ENCODE measurements at places on chromosomes 12 and 14.
A peak's percentile ranks its signal among the peaks of the same experiment; 100 is the strongest.

DNA sequence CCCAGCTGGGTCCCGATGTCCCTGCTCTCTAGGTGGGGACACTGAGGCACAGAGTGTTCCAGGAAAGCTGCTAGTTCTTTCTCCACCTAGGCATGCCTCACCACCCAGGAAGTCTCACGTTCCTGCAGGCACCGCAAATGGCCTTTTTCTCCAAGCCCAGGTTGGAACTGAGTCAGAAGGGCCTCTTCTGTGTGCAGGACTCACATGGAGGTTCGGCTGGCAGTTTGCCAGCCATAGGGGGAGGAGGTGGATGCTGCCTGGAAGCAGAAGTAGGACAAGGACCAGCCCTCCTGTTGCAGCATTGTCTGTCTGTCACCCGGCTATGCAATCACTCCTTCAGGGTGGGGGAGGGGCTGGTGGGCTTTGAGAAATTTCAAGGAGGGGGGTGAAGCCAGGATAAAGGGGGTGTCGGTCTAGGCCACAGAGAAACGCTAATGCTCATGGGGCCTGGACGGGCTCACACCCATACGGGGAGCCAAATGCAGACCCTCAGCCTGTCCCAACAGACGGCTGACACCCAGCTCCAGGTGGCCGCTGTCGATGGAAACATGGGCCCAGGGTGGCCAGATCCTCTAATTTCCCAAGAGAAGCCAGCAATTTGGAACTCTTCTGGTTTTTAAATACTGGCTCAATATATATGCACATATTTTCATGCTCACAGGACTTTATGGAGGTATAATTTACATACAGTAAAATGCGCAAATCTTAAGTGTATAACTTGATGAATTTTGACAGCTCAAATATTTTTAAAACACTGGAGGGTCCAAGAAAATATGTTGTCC is 120.5 kb downstream of the PHETA1 start:
- no peak for DNase-seq

GRCh38 chr14:51547260-51547659 is 104.5 kb upstream of the FRMD6 start:
- DNase-seq: peak; percentile 70

DNA sequence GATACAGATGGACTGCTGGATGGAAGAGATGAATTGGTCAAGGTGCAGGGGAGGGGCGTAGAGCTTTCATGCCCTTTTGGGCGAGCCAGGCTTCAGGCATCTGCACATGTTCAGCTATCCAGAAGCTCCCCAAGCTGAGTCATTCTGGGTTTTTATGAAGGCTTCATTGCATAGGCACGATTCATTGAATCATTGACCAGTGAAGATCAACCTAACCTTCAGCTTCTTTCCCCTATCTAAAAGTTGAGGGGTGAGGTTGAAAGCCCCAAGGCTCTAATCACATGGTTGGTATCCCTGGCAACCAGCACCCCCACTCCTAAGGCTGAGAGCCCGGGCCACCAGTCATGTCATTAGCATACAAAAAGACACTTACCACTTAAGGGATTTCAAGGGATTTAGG is 36.3 kb downstream of the RPS29 start:
- no peak for DNase-seq

DNA sequence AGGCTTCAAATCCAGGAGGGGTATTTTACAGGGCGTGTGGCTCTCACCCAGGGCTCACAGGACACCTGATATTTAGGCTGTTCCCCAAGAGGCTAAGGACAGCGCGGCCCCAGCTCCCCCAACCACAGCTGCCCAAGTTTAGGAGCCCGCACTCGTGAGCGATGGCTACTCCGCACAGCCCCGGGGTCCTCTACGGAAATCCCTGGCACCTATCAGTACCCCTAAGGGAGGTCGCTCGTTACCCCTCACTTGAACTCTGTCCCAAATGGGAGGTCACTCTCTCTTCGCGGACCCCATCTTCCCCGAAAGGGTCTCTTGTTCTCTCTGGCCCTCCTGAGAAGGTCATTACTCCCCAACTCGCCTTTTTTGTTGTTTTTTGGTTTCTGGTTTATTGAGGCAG is 708 bp upstream of the P2RX4 start:
- DNase-seq: no peak

DNA sequence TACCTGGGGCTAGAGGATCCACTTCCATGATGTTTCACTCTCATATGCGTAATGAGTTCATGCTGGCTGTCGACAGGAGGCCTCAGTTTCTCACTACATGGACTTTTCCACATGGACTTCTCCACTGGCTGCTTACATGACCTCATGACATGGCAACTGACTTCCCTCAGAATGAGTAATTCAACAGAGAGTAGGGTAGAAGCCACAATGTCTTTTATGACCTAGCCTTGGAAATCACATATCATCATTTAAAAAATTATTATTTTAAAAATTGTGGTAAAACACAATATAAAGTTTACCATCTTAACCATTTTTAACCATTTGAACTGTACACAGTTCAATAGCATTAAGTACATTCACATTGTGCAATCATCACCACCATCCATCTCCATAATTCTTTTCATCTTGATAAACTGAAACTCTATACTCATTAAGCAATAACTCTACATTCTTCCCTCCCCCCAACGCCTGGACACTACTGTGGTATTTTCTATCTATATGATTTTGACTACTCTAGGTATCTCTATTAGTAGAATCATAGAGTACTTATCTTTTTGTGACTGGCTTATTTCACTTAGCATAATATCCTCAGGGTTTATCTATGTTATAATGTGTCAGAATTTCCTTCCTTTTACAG is 144.5 kb downstream of the TGFB3 start:
- DNase-seq: no peak

- no peak for DNase-seq
These were observed 102.0 kb downstream of the EGLN3 start for GRCh38 chr14:33848706-33849454.

DNA sequence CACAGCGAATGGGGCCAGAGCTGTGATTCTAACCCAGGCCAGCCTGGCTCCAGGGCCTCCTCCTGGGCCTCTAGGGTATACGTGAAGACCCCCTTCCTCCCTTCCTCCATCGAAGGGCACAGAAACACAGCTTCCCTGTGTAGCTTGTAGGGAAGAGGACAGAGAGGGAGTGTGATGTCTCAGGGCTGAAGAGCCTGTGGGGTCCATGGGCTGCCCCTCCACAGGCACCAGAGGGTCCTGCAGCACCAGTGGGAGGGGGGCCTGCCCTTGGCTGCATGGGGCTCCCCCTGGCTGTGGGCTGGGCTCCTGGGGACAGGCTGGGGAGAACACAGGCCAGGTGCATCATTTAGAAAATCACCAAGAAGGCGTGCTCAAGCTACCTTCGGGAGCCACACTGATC is 178.5 kb downstream of the CALM1 start:
- no peak for DNase-seq

GRCh38 chr14:71651228-71651627 is 281.0 kb upstream of the RGS6 start:
- DNase-seq: no peak

DNA sequence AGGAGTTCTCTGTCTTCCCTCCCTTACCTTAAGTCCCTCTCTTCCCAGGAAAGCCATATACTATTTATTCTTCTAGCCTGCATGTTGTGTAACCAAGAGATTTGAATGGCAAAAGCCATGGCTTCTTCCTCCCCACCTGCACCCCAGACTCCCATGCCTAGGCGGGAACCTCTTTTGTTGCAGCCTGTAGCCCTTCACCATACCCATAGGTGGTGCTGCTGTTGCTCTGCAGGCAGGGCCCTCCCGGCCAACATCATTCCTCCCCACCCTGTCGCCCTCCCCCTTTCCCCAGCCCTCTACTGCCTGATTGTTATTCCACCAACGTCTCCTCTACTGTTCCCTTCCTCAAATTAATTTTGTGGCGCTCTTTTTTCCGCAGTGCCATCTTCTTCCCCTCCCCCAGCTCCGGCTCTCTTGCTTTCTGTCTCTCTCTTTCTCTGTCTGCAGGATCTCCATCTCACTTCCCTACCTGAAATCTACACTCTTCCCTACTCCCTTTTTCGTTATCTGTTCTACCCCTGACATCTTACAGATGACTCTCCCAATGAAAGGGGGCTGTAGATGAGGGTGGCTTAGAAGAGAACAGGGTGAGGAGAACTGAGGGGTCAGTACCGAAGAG is 13.8 kb downstream of the NGDN start:
- DNase-seq: no peak

GRCh38 chr14:74207943-74208342 is 31.3 kb upstream of the VSX2 start:
- DNase-seq: no peak

- DNase-seq: no peak
These were observed 4.6 kb downstream of the PPM1A start for GRCh38 chr14:60253649-60254048.

DNA sequence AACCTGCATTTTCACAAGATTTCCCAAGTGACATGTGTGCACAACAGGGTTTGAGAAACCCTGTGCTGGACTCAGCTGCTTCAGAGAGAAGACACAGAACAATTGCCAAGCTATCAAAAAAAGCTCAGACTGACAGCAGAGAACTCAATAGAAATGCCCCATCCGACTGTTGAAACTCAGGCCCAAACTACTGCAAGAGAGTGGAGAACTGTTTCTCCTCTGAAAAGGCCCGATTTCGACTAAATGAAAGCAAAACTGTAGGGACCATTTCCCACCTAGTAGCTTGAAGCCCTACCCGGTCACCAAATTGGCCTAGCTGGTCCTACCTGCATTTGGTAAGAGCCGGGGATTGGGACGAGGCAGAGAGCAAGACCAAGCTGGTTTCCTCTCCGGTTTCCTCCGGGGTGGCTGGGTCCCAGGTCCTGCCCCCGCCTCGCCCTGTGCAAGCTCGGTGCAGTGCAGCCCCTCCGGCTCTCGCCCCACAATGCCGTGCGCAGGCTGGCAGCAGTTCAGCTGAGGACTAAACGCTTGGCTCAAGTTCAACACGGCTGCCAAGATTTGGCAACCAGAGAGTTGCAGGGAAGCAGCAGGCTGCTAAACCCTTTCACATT is 1180.6 kb downstream of the VRK1 start:
- no peak for DNase-seq

GRCh38 chr12:131112021-131112420 is 158.3 kb downstream of the ADGRD1 start:
- DNase-seq: no peak

DNA sequence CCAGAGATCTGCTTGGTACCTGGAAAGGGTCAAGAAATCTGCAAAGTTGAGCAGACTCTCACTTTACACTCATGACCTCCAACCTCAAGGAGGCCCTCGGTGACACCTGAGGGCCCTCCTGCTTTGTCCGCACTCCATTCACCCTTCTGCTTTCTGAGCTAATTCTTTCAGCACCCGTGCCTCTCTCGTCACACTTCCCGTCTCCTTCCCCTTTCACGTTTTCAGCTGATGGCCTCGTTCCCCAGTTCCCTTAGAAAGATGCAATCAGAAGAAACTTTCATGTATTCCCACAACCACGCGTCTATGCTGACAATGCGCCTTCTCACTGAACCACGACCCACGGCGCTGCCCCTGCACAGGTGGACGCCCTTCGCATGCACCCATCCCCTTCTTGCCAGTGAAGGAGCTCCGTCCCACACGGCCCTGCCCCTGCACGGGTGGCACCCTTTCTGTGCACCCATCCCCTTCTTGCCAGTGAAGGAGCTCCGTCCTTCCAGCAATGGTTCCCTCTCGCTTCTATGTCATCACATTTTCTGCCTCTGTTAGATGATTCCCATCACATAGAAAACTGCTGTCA is 340.1 kb upstream of the FKBP4 start:
- DNase-seq: no peak

GRCh38 chr14:52397844-52398243 is 83.7 kb downstream of the PTGER2 start:
- no peak for DNase-seq
